LHCN-M2 (cell line): ENCODE measurements at places on chromosomes 3 and 15. TPM values are rescaled to one million over a fixed set of nuclear protein-coding genes. Genes with fewer than 3 reads are reported as not detected.

- DNase-seq, result no peak
Measured at GRCh38 chr3:49131040-49131439, 1.8 kb downstream of the LAMB2 start.

DNA sequence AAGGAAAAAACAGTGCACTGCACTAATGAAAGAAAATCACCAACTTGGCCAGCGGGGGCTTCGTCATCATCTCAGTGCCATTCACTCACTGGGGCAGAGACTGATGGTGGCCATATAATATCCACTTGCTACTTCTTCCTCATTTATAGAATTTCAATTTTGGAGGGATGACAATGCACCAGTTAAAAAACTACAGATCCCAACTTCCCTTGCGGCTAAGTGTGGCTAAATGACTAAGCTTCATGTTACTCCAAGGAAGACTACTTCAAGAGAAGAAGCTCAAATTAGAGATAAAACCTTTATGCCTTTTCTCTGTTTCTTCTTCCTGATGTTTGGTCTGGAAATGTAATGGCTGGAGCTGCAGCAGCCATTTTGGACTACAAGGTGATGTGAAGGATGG, 38.8 kb downstream of the NGLY1 start:
- no peak for DNase-seq

DNA sequence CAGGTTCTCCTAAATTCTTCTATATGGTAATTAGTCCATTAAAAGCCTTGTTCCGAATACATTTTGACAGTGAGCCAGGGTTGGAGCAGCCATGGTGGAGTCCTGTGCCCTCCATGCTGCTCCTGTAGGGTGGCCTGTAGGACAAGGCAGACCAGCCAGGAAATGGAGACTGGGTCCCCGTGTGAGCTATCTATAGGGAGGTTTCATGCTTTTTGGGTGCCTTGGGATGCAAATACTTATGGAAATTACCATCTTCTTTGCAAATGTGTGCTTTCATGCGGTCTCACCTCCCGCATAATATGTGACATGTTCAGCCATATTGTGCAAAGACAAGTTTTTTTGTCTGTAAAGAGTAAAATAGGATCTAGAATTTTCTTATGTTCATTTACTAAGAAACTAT, 58.0 kb upstream of the FURIN start:
- no peak for DNase-seq

- DNase-seq, result no peak
Measured at GRCh38 chr15:57883701-57884100, 177.2 kb downstream of the POLR2M start.

DNA sequence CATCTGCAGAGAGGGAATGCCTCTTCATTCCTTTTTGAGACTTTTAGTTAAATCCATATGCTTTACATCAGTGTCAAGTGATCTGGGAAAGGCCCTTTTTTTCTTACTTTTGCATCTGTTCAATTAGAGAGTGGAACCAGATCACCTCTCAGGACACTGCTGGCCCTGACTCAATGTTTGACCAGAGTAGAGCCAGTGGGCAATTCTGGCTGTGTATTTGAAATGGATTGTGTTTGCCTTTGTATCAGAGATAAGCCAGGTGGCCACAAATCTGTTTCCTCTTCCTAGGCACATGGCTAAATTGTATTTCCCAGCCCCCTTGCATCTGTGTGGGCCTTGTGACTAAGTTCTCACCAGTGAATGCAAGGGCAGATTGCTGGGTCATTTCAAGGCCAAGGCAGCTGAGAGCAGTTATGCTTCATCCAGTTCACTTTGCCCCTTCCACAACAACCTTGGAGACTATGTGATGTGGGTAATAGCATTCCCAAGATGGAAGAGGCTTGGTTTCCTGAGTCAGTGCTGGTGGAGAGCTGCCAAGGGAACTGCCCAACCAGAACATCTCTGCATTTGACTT, 75.6 kb upstream of the CACNA2D3 start:
- no peak for DNase-seq

DNA sequence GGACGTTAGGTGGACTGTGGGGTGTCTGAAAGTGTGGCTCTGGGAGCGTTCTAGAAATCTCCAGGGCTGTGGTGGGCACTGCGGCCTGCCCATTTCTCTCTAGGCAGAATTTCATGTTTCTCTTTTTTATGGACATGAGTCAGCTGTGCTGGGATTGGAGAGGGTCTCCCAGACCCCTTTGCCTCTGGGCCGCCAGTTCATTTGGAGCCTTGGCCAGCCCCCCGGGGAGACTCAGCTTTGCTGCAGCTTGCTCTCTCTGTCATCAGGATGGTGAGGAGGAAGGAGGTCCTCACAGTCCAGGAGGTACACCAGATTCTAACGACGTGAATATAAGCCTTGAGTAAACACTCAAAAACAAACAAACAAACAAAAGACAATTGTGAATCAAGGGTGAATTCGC, 149.6 kb upstream of the RGMA start:
- no peak for DNase-seq

- DNase-seq, result no peak
Measured at GRCh38 chr15:55859681-55860080, 116.7 kb upstream of the PRTG start.

The SLC9C1 gene
- not detected in 2 replicates for total RNA-seq

The CHAC1 gene
- total RNA-seq, result 1.5 and 1.8 TPM in 2 replicates

The VWA5B2 gene
- total RNA-seq, result not detected in 2 replicates

The GPR149 gene
- not detected in 2 replicates for total RNA-seq

The RASGRF1 gene
- 1.4 and 5.7 TPM in 2 replicates for total RNA-seq
